NCI-H526 treated with DMSO at 0.1 percent for 48 hours (cell line): ENCODE measurements at places on chromosomes 1 and 21.

- no peak for DNase-seq
Observed at GRCh38 chr21:42117967-42118780, 47.1 kb downstream of the UMODL1 start.

- DNase-seq = no peak
Observed at GRCh38 chr1:116513956-116514355, 56.9 kb downstream of the CD58 start.

DNA sequence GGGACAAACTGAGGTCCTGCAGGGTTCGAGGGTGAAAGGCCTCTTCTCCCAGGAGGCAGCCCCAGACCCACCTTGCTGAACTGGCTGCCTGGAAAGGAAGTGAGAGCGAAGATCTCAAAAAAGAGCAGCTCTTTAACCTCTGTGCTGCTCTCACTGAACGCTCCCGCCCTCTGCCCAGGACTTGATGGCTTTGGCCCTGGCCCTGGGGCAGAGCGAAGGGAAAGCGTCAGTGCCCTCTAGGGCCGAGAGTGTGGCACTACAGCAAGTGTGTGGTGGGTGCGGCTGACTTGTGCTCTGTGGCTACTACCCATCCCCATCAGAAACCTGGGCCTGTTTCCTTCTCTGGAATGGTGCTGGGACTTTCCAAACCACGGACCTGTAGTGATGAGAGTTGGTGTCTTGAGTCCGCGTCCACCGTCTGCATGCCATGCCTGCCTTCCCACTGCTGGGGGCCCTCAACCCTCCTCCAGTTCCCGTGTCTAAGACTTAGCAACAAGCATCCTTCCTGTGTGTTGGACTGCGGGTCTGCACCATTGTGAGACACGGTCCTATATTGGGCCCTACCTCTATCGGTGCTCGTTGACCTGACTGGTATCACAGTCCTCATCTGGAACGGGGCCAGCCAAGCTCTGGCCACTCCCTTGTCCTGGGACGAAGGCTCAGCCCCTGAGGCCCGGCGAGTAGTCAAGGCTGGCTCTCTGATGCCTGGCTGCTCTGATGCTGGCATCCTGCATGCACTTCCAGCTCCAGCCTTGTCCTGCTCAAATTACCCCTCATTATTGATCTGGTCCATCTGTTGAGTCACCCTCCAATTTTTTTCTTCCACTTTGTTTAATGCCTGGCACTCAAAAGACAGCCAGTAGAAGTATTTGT, 180.3 kb downstream of the DISC1 start:
- no peak for DNase-seq

DNA sequence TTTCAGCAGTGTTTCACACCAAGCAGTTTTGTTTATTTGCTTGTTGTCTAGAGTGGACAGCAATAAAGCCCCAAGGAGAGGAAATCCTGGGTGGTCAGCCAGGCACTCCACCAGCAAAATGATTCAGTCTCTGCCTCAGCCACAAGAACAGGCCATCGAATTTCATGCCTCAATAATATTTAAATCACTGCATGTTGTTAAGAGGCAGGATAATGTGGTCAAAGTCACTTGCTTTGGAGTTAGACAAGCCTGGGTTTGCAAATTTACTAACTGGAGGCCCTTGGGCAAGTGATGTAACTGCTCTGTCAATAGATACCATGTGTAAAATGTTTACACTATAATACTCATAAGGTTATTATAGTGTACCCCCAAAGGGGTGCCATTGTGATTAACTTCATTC, 349.6 kb downstream of the LMO4 start:
- DNase-seq = peak; percentile 72

DNA sequence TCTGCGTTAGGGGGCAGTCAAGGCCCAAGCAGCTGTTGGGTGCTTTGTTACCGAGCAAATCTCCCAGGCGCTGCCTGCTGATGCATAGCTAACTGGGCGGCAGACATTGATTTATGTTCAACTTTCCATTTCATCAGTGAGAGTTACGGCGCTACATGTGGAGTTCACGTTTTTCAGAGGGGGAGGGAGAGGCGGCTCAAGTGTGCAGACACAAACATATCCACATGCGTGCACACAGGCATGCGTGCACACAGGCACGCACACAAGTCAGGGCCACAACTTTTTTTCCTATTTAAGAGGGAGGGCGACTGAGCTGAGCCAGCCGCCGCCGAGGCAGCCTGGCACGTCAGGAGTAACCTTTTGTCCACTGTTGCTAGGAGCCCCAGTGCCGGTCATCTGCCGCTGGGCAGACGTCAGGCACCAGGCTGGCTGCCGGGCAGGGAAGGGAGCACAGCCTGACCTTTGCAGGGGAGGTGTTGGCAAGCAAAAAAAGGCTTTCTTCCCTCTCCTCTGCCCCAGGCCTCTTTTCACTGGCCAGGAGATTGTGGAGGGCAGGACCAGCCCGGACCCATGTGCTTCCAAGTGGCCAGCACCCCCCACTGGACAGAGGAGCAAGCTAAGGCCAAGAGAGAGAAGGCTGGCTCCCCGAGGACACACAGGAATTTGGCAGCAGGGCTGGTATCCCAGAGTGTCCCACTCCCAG, 73.3 kb downstream of the MRPL37 start:
- peak; percentile 93 for DNase-seq

DNA sequence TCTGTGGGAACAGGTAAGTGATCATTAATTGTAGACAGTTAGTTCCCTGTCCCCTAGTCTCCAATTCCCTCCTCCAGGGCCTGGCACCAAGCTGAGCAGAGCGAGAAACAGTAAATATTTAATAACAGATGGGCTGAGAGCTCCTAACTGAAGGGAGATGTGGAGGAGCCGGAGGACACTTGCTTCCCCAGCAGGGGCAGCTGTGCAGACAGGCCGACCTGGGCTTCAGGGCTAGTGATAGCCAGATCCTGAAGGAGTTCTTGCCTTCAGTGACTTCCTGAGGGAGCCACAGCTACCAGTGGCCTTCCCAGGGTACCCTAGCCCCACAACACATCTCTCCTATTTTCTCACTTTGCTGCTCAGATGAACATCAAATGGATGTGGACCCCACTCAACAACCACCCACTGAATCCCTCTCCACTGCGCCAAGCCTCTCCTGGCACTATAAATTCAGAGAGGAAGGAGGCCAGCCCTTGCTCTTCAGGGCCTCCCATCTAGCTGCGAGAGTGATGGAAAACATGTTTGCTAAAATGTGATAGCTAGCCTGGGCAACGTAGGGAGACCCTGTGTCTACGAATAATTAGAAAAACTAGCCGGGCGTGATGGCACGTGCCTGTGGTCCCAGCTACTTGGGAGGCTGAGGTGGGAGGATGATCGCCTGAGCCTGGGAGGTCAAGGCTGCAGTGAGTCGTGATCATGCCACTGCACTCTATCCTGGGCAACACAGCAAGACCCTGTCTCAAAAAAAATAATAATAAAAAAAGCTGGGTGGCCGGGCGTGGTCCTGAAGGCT, 26.9 kb upstream of the SYNC start:
- no peak for DNase-seq

GRCh38 chr1:110587906-110588305, 18.3 kb downstream of the KCNA2 start:
- no peak for DNase-seq
